ENCODE measurements at places on chromosomes 13 and 19.

GRCh38 chr13:50065712-50066111 is 50.5 kb downstream of the KCNRG start:
- no peak for DNase-seq

DNA sequence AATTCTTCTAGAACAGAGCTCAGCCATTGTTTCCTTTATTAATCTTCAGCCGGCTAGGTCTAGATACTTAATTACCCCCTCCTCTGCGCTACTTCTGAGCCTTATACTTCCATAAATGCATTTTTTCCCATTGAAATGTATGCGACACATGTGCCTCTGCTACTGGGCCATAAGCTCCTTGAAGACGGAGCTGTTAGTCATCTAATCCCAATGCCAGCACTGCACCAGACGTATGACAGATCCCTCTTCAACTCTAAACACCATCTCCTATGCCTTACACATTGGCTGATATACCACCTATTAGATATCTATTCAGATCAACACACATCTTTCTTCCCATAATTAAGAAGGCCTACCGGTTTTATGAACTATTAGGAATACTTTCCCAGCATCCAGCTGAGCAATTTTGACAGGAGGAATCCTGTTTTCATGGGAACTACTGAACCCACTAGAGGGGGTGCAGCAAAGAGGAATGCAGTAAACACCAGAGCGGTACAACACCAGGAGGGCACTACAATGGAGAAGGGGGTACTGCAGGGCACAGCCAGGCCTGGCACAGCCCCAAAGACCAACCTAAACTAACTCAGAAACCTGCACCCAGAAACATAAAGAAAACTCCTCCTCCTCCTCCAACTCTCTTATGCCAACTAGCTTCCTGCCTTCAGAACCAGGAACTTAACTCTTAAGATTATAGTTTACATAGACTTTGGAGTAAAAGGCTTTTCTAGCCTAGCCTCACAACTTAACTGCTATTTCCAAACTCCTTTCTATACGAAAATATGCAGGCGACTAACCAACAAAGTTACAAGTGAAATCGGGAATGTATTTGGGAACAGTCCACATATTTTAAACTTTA is 18.7 kb downstream of the STK24 start:
- DNase-seq, result no peak

GRCh38 chr19:53812335-53812734 is 11.8 kb downstream of the NLRP12 start:
- DNase-seq, result no peak

- DNase-seq, result no peak
Measured at GRCh38 chr13:106714271-106714982, 146.5 kb upstream of the ARGLU1 start.

- no peak for DNase-seq
Measured at GRCh38 chr13:59621773-59622172, 542.0 kb downstream of the DIAPH3 start.

DNA sequence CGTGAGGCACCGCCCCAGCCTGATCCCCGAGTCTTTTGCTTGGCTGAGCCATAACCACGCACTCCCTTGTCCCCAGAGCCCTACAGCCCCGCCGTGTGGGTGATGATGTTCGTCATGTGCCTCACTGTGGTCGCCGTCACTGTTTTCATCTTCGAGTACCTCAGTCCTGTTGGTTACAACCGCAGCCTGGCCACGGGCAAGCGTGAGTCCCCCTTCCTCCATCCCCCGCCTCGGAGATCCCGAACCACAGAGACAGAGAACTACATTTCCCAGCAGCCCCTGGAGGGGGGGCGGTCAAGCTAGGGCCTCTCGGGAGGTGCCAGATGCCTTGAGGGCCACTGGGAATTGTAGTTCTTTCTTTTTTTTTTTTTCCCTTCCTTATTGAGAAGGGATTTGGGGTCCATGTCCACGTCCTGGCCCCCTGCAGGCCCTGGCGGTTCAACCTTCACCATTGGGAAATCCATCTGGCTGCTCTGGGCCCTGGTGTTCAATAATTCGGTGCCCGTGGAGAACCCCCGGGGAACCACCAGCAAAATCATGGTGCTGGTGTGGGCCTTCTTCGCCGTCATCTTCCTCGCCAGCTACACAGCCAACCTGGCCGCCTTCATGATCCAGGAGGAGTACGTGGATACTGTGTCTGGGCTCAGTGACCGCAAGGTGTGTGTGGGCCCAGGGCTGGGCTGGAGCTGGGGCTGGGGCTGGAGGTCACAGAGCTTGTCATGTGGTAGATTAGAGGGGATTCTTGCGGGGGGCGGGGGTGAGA is 25.9 kb downstream of the GRIN2D start:
- no peak for DNase-seq

GRCh38 chr19:7793493-7793892 is 30.4 kb downstream of the CLEC4M start:
- no peak for DNase-seq

DNA sequence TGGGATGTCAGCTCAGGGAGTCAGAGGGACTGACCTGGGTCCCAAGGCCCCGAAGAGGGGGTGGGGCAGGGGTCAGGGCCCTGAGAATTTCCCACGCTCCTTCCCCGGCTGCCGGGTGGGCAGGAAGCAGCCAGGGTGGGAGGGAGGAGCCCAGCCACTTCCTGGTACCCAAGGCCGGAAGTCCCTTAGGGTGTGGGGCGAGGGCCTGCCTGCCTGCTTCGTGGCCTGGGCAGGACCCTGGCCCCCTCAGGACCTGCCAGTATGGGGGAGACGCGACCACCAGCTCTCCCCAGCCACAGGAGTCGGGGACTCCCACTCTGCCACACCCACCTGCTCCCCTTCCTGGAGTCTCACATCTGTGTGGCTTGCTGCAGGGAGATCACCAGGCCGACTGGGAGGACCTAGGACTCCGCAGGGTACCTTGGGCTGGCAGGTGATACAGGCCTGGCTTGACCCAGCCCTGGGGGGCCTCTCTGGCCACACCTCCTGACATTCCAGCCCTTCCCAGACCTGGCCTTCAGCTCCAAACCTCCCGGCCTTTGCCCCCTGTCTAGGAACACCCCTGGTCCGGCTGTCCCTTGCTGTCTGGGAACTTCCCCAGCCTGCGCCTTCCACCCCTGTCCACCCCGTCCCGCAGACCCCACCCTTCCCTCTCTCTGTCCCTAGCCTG is 9.8 kb upstream of the CIRBP start:
- DNase-seq, result no peak

DNA sequence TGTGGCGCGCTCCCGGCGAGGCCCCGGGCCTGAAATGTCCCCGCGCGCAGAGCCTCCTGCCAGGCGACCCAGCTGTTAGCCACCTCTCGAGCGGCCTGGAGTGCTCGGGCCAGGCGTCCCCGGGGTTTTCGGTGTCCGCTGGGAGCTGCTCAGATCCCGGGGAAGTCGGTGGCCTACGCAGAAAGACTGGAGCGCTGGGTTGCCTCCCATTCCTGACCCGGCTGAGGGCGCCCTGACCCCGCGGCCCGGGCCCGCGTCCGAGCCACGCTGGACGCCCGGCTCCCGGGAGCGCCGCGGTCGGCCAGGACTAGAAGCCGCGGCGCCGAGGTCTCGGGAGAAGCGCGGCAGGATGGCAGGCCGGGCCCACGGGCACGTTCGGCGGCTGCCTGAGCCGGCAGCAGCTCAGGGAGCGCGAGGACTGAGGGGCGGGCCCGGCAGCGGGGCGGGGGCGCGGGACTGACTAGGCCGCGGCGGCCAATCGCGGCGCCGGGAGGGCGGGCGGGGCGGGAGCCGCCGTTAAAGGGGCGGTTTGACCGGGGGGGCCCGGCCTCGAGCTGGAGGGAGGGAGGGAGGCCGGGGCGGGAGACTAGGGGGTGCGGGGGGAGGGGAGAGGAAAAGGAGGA is 1.3 kb upstream of the ZIC2 start:
- DNase-seq, result no peak

DNA sequence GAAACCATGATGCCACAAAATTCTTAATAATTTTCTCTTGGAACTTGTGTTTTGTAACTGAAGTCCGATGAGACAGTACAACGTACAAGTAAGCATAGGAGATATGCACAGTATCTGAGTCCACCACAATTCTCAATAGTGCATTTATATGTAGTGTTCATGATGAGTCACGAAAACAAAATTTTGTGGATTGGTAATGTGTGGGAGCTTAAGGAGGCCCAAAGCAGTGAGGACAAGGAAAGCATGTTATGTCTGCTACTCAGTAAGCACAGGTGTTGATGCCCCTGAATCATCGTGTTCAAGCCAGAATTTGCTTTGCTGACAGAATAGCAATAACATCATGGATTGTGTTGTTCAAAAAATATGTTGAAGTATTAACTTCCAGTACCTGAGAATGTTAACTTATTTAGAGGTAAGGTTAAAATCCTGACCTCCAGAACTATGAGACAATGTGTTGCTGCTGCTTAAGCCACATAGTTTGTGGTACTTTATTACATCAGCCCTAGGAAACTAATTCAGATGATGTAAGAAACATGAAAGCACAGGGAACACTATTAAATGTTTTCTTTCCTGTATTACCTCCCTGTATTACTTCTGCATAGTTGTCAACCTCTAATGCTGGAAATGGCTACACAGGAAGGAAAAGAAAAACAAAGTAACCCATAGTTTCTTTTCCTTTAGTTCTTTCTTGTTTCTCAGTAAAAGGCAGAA is 201.3 kb downstream of the SLITRK6 start:
- no peak for DNase-seq

DNA sequence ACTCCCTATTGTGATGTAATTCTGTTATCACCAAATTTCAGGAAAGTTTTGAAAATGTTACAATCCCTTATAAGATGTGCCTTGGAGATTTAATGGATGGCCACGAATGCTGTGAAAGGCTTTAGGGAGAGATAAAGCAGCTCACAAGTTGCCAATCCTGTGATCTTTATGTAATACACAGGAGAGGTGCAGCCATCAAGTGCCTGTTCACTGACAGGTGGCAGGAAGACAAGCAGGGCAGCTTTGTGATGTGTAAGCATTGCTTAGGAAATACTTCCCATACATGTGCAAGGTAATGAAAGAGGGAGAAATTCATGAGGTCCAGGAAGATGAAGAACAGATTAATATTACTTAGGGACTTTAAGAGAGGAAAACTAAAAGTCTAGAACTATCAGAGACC is 628.8 kb downstream of the SLITRK6 start:
- DNase-seq, result no peak
